ENCODE measurements at places on chromosomes 1 and 21.
A peak's percentile ranks its signal among the peaks of the same experiment; 100 is the strongest.

- peak; percentile 63 for DNase-seq
Observed at GRCh38 chr1:145858238-145858900, 512 bp downstream of the PIAS3 start.

DNA sequence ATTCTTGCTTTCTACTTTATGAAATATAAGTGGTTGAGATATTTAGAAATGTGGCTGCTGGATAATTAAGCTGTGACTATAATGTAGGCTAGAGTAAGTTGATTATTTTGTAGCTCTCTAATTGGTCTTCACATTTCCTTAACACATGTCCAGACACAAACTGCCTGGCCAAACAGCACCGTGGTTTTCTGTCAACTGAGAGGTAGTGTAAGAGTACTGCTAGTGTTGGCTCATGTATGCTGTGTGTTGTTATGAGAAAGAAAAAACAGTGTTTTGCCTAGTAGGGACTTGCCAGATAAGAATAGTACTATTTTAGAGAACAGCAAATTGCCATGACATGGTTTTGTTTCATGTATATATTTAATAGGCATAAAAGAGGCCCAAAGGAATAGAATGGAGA lies 37.1 kb downstream of the TMED5 start:
- no peak for DNase-seq

DNA sequence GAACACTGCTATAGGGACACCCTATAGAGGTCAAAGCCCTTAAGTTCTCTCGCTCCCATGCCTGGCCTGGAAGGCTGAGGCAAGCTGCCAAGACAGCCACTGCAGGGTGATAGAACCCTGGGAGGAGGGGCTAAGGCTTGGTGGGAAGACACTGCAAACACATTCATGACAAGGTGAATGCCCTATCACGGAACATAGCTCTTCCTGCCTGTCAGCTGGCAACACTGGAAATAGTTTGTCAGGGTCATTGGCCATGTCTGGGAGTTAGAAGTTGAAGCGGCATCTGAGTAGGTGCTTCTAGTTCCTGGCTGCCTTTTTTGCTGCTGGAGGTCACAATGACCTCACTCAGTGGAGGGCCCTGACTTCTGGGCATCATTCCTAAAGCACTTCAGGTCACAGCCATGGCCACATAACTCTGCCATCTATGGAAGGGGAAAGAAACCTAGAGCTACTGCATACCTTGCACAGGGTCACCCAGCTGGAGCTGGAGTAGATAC lies 4.2 kb downstream of the FABP3 start:
- DNase-seq = no peak

- DNase-seq = no peak
Observed at GRCh38 chr21:28858424-28858823, 134.3 kb downstream of the LTN1 start.

DNA sequence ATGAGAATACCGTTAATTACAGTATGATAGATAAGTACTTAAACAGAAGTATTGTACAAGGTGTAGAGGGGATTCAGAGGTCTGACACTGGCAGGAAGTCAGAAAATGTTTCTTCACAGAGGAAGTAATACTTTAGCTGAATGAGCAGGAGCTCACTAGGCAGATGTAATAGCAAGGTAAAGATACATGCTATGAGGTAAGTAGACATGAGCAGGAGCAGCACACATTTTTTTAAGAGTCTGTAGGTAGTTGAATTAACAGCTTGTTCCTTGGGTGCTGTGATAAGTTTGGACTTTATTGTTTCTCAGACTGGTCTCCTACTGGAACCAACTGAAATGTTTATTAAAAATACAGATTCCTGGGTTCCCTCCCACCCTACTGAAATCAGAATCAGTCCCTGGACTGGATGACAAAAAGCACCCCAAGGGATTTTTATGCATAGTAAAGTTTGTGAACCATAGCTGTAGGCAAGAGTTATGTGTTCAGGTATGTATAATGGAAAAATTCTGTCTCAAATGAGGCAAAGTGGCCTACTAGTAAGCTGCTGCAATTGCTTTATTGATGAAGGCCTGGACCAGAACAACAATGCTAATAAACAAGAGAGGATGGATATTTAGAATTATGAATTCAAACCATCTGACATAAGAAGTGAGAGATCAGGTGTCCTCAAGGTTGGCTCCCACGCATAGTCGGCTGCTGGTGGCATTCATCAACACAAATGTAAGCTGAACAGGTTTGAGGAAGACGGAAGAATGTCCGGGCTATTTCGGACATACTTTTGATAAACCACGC lies 902 bp downstream of the AP4B1 start:
- DNase-seq = no peak

DNA sequence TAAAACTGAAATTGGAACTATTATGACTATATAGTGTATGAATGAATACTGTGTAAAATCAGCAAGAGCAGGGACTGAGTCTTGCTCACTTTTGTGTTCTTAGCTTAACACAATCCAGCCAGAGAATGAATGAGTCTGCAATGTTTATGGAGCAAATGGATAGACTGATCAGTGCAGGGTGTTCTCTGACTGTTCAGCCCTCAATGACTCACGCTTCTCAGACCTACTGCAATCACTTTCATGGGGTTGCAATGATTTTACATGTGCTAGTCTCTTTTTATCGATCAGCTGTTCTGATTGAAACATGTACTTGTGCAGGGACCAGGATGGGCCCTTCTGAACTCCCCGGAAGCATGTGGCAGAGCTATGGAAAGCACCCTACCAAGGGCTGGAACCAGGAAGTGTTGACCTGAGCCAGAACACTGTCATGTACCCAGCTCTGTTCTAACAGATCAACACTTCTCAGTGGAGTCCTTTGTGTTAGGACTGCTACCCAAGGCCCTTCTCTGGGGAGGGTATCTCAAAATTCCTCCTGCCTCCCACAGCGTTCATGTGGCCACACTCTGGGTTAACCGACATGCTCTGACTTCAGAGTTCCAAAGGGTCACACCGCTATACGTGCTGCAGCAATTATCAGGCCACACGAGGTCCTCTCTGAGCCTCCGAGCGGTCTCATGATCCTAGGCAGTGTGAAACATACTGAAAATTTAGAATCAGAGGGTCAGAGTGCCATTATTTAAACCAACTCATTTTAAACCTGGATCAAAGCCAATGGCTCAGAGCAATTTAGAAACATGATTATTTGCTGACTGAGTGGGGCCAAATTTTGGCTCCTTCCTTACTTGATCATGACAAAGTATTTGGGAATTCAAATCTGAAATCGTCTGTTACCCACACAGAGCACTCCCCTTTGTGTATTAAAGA lies 35.2 kb downstream of the GRIK1 start:
- no peak for DNase-seq

GRCh38 chr1:63701187-63701586 lies 72.6 kb upstream of the ROR1 start:
- DNase-seq = no peak

GRCh38 chr1:244181867-244182266 lies 130.8 kb downstream of the ZBTB18 start:
- no peak for DNase-seq

DNA sequence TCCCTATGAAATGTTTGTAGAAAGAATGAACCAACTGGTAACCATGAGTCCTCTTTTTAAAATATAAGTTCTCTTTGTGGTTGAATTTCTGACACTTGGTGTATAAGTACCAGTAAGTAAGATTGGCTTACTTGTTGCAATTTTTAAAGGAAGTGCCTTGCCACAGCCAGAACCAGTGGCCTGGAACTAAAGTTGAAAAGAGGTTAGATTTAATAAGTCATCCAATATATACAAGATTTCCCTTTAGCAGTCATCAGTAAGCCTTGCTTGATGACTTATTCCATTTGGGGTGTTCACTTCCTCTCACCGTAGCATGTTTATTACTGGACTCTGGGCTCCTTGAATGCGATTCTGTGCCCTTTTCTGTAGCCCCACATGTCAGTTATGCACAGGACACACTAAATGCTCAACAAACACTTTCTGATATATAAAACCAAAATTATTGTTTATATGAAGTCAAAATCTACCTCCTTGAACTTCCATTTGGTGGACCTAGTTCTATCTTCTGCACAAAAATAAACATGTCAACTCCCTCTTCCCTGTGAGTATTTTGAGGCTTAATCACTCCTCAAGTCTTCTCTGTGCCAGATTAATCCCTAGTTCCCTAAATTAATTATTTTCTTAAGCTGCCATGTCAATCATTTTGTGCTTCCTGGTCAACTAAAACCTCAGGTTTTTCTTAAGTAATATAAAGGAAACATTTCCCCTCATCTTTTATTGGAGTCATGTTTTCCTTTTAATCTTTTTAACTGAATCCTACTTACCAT lies 218.1 kb downstream of the ST6GALNAC3 start:
- no peak for DNase-seq

GRCh38 chr1:201683397-201683796 lies 144.5 kb downstream of the NAV1 start:
- no peak for DNase-seq

- DNase-seq = peak; percentile 50
Observed at GRCh38 chr1:180909005-180909414, 3.7 kb upstream of the KIAA1614 start.

- DNase-seq = no peak
Observed at GRCh38 chr1:85550784-85551516, 29.6 kb upstream of the CCN1 start.

GRCh38 chr1:47787560-47787959 lies 209.6 kb downstream of the TRABD2B start:
- DNase-seq = no peak

GRCh38 chr1:180188091-180188506 lies 33.4 kb downstream of the QSOX1 start:
- DNase-seq = peak; percentile 71

- DNase-seq = no peak
Observed at GRCh38 chr1:88126467-88126866, 557.6 kb upstream of the PKN2 start.

DNA sequence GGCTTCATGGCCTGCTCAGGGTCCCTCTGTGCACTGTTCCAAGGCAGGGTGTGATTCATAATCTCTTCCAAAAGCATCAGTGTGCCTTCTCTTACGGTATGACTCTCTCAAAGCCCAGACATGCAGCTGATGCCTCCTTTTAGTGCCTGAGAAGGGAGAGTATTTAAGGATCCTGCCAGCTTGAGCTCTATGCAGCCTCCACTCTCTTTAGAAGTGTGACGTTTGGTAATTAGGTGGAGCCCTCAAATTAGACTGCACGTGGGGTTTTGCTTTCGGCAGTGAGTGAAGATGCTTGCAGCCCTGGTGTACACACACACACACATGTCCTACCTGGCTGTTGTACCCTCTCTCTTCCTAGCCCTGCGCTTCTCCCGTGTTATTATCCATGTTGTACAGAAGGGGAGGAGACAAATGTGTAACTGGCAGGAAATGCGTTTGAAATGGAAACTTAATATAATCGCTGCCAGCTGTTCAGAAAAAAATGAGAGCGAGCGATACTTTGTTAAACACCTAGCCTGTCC lies 2.6 kb upstream of the C1orf174 start:
- DNase-seq = no peak

- no peak for DNase-seq
Observed at GRCh38 chr1:229344937-229345684, 2.3 kb upstream of the CCSAP start.

DNA sequence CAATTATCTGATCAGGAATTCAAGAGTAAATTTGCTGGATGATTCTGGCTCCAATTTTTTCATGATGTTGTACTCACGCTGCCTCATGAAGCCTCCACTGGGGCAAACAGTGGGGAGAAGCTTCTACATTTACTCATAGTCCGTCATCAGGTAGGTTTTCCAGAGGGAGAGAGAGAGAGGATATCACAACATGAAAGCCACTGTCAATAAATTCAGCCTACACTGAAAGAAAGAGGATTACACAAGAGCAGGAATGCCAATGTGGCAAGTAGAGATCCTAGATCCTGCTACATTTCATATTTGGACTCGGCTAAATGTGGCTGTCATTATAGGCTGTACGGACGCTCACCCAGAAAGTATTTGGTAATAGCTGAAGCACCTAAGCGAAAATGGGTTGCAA lies 819.9 kb downstream of the BRINP3 start:
- no peak for DNase-seq

DNA sequence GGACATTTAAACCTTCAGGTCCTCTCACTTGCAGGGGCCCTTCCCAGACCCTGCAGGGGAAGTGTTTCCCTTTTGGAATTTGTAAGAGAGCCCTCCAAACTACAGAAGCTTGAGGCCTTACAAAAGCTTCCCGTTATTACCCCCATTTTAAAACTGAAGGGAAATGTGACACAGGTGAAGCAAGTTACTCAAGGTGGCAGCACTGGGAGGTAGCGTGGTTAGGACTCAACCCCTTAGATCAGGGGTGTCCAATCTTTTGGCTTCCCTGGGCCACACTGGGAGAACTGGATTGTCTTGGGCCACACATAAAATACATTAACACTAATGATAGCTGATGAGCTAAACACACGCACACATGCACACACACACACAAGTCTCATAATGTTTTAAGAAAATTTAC lies 15.8 kb upstream of the ZC3H12A start:
- DNase-seq = no peak

DNA sequence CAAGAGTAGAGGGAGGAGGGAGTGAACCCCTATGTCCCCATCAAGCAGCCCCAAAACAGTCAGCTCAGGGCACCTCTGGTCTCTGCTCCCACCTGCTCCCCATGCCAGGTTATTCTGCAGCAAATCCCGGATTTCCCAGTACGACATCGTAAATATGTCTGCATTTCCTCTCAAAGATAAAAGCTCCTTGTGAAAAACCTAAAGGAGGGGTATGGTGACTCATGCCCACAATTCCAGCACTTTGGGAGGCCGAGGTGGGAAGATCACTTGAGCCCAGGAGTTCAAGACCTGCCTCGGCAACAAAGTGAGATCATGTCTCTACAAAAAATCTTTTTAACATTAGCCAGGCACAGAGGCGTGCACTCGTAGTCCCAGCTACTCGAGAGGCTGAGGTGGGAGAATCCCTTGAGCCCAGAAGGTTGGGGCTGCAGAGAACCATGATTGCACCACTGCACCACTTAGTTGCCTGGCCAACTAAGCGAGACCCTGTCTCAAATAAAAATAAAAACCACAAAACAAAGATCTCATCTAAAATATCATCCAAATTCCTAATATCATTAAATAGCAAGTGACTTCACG lies 7.1 kb downstream of the ACOT7 start:
- no peak for DNase-seq

GRCh38 chr1:200877839-200878551 lies 5.2 kb downstream of the GPR25 start:
- no peak for DNase-seq

DNA sequence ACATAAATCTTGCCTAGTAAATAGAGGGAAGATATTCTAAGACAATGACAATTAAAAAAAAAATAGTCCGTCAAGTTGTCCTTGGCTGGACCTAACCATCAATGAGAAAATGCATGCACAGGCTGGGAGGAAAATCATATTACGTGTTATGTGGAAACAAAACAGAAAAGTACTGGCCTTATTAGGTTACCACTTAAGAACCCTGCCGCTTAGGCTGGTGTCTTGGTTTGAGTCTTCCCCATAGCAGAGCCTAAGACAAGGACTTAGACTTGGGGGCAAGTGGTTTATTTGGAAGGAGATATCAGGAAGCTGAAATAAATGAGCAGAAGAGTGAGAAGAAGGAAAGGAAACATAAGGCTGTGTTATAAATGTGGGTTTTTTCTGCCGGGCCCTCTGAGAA lies 186.4 kb downstream of the MRPL39 start:
- DNase-seq = no peak
